ENCODE measurements at places on chromosomes 16 and 17.

GRCh38 chr17:69060822-69061221 lies at the start of gene ABCA9:
Gene ABCA9 (minus strand): TSS chr17:69060927. CDS start chr17:69051126, 9,801 bp downstream.
- no peak for DNase-seq

GRCh38 chr16:19265380-19265930 lies 20.1 kb upstream of the CLEC19A start:
- no peak for DNase-seq

DNA sequence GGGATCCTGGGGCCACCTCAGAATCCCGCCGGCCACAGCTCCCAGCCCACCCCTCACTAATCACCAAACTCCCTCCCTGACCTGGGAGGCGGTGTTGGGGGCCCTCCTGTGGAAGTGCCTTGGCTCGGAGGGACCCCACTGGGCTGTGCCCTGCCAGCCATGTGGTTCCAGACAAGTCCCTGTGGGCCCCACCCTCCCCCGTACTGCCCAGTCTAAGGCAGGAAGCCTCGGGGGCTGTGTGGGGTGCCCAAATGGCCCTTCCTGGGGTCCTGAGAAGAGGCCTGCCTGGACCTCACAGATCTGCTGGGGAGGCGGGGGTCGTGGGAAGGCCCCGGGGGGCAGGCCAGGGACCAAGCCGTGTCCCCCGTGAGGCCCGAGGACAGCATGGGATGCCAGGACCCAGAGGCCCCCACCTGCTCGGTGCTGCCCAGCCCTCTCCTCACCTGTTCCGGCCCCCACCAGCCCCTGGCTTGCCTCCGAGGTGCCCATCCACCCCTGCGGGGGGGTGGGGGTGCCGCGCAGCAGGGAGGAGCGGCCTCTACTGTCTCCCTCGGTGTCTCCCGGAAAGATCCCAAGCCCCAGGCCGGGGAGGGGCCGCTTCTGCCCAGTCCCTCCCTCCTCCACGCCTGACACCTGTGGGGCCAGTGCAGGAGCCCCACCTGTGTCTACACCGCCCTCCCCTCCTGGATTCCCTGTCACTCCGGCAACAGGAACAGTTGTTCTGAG lies 9.3 kb upstream of the KREMEN2 start:
- no peak for DNase-seq

DNA sequence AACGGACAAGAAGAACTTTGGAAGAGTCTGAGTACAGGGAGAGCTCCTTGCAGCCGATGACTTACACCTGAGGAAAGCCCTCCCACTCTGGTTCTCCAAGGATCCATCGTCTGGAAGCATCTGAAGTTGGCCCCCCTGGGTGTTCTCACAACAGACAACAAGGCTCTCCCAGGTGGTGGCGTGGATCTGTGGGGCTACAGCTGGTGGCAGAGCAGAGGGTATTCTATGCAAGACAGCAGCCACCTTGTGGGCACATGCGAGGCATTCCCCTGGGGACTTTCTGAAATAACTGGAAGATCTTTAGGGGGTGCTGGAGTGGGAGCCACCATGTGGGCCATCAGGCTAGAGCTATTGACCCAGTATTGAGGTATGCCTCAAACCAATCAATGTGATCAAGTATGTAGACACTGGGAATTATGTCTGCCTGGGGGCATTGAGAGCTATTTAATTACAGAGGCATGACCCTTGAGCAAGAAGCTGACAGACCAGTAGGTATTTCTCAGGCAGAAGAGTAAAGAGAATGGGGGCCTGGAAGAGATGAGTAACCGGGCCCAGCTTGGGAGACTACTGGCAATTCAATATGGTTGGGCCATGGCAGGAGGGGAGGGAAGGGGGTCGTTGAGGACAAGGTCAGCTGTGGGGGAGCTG lies 6.9 kb upstream of the KRT19 start:
- no peak for DNase-seq

GRCh38 chr16:89582614-89583196 lies 7.1 kb downstream of the CPNE7 start:
- DNase-seq = no peak

- DNase-seq = no peak
Observed at GRCh38 chr16:76222853-76223252, 54.3 kb upstream of the CNTNAP4 start.

DNA sequence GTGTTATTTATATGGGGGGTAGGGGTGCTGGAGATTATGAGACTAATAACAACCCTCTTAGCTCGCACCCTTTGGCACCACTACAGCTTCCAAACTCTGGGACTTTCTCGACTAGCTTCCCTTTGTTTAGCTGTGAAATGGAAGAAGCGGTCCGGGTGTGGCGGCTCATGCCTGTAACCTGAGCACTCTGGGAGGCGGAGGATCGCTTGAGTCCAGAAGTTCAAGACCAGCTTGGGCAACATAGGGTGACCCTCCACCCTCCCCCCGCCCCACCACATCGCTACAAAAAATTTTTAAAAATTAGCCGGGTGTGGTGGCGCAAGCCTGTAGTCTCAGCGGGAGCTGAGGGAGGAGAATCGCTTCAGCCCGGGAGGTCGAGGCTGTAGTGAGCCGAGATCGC lies 814 bp upstream of the CDH3 start:
- DNase-seq = no peak

- DNase-seq = no peak
Observed at GRCh38 chr16:29684679-29685078, 5.7 kb downstream of the QPRT start.

GRCh38 chr17:39755554-39756379 lies 18.0 kb downstream of the GRB7 start:
- peak; percentile 32 for DNase-seq

DNA sequence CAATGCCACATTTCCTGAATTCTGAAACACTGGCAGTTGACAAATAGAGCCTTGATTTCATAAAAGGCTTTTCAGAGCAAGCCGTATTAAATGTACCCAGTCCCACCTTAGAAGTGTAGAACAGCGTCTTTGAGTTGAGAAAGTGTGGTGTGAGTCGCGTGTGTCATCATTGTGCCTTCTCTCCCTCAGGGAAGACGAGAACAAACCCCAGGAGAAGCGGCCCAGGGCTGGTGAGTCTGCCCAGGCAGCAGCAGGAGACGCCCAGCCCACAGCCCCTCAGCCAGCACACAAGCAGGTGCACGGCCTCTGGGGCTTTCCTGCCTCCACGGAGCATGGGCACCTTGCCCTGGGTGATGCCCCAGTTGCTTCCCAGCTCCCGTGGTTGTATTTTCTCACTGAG lies 34.0 kb downstream of the CIBAR2 start:
- no peak for DNase-seq

- no peak for DNase-seq
Observed at GRCh38 chr17:2028737-2029136, 1.2 kb upstream of the DPH1 start.

GRCh38 chr17:81735264-81736102 lies 23.4 kb downstream of the SLC25A10 start:
- DNase-seq = no peak

GRCh38 chr17:78977997-78978973 lies 1.4 kb downstream of the LGALS3BP start:
- no peak for DNase-seq

DNA sequence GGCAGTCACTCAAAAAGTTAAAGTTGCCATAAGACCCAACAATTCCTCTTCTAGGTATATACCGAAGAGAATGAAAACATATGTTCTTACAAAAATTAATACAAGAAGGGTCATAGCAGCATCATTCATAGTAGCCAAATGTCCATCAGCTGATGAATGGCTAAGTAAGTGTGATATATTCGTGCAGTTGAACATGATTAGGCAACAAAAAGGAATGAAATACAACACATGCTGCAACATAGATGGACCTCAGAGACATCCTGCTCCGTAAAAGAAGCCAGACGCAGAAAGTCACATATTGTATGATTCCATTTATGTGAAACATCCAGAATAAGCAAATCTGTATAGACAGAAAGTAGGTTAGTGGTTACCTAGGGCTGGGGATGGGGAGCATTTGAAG lies 229.4 kb upstream of the CACNG5 start:
- DNase-seq = no peak

DNA sequence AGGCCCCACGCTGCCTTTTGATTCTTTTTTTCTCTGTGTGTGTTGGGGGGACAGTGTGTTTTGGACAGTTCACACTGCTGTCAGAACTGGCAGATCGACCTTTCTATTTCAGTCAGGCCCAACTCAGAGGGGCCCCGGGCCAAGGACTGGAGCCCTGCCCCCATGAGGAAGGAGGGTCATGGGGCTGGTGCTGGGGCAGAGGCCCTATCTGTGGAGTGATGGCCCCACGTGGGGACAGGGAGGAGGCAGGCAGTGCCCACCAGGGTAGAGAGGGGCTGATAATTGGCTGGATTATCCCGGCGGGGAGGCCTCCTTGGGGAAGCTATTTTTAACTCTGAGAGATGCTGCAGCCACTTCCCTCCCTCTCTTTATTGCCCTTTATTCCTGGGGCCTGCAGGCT lies 5.7 kb upstream of the KCNJ12 start:
- no peak for DNase-seq

GRCh38 chr16:84883301-84883700 lies 63.5 kb downstream of the CRISPLD2 start:
- DNase-seq = no peak

GRCh38 chr17:43784068-43784467 lies 3.8 kb downstream of the CFAP97D1 start:
- no peak for DNase-seq
